Kidney epithelial cell (primary cell): ENCODE measurements at places on chromosomes 3 and 15.

DNA sequence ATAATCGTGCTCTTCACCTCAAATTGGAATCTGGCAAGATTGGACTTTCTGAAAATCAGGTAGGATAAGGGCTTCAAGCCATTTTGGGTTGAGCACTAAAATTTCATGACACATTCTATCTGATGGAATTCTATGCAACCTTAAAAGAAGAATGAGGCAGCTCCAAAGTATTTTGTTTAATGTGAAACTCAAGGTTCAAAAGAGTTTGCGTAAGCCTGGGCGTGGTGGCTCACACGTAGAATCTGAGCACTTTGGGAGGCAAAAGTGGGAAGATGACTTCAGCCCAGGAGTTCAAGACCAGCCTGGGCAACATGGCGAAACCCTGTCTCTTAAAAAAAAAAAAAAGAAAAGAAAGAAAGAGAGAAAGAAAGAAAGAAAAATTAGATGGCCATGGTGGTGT lies 3.6 kb upstream of the PLA1A start:
- no peak for DNase-seq

DNA sequence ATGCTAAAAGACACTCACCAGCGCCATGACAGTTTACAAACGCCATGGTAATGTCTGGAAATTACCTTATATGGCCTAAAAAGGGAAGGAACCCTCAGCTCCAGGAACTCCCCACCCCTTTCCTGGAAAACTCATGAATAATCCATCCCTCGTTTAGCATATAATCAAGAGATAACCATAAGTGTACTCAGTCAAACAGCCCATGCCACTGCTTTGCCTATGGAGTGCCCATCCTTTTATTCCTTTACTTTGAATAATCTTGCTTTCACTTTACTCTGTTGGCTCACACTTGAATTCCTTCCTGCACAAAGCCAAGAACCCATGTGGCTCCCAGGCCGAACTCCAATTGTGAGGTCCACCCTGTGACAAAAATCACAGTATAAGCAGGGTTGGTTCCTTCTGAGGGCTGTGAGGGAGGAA lies 19.1 kb upstream of the FSTL1 start:
- DNase-seq = no peak

DNA sequence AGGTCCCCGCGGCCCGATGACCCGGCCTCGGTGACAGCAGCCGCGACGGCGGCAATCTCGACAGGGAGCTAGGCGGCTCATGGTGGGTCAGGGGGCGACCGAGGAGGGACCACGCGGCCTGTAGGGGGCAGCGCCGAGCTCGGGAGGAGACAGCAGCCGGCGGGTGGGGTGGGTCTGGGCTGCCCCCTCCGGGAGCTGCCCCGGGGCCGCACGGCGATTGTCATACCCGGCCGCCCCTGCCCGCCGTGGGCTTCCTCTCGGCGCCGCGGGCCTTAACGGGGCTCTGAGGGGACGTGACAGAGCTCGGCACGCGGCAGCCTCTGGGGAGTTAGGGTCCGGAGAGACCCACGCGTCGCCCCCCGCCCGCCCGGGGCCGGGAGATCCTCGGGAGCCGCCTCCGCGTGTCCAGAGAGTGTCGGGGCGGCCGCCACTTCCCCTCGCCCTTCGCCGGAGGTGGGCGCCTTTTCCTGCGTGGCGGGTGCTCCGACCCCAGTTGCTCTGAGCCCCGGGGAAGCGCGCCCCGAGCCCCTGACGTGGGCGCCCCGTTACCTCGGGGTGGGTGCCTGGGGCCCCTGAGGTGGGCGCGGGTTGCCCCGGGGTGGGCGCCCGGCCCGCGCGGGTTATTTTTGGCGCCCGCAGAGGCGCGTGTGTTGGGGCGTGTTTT lies 539 bp upstream of the PLCL2 start:
- DNase-seq = no peak

GRCh38 chr15:101479851-101480612 lies 9.5 kb downstream of the PCSK6 start:
- DNase-seq = no peak
